ENCODE measurements at places on chromosomes 2 and 18. TPM values are rescaled to one million over a fixed set of nuclear protein-coding genes. Genes with fewer than 3 reads are reported as not detected.

GRCh38 chr18:72155327-72155726 lies 388.8 kb downstream of the CBLN2 start:
- DNase-seq: peak; percentile 6

DNA sequence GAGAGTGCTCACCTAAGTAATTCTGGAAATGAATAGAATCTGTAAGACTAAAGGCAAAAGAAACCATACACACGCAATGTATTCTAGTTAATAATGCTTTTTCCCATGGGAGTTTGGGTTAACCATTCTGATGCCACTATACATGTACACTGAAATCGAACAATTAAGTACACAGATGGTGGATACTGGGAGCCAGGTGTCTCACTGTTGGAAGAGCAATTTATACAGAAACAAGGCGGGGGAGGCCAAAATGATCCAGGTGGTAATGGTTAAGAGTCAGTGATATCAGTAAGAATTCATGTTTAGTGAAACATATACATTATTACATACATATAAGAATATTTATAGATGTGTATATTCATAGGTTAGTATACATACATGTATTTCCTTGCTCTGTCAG lies 67.2 kb downstream of the TMEM131 start:
- DNase-seq: no peak

- DNase-seq: no peak
Observed at GRCh38 chr2:223786943-223787342, 50.4 kb downstream of the AP1S3 start.

- no peak for DNase-seq
Observed at GRCh38 chr2:16023506-16024360, 83.4 kb downstream of the MYCN start.

DNA sequence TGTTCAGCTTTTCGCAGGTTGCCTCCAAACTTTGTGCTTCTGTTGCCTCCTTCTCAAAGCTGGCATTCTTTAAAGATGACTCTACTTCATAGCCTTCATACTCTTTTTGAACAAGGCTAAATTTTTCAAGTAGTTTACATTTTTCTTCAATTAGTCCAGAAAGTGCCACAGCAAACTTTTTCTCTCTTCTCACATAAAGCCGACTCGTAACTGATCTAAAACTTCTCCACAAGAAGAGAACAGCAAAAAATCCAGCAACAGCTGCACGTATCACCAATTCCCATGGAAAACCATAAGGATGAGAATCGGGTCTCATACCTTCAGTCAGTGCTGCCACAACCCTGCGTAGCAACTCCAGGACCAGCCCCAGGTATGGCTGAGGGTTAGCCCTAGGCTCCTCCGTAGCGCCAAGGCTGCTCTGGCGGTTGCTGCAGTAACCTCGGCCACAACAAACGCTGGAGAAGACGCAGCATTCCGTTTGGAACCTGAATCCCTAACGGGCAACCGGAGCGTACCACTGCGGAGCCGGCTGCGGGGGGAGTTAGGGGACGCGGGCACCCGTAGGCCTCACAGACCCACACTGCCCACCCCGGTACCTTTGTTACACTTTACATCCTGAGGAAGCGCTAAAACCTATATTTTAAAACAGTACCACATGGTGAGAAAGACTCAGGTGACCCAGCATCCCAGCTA lies at the start of gene CTAGE1:
Gene CTAGE1 (minus strand): TSS at position 420 of the 693 bp plus-strand sequence. CDS start 104 bp downstream, at position 316.
- DNase-seq: no peak

Gene NEURL3
- 1.2 TPM for total RNA-seq

Gene SLC30A3
- total RNA-seq: 0.11 TPM

Gene CHRNG
- total RNA-seq: not detected

Gene CFAP65
- total RNA-seq: 0.11 TPM

Data from Daoy (cell line).